Vagina (tissue), 2 donors: ENCODE measurements at places on chromosomes 13 and 19.

DNA sequence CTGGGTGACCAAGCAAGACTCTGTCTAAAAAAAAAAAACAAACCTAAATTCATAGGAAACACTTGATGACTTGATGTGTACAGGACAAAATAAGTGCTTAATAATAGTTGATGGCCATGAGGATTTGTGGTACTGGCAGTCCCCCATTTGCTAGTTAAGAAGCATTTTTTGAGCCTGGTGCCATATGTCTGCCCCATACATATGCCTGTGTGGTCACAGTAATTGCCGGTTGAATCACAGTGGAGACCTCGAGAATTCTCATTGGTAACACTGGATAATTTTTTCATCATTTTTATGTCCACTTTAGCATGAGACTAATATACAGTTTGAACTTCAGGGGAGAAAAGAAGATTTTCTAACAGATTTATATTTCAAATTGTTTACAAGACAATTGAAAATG, 79.2 kb downstream of the LRCH1 start:
- DNase-seq = no peak

- DNase-seq = no peak
These were observed 429.3 kb downstream of the DACH1 start for GRCh38 chr13:71437704-71438103.

DNA sequence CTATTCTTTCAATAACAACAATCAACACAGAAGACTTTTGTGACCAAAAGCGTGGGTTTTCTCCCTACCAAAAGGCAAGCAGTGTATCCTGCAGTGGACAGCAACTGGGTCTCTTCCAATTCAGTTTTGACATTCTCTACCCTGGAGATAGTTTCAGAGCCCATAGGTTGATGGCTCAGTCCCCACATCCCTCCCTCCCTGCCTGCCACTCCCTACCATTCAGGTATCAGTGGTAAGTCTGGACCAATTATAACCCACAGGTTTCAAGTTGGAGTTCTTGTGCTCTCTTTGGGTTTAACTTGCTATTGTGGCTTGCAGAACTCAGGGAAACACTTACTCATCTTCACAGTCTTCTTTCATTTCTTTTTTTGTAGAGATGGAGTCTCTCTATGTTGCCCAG, 60.2 kb downstream of the ZNF823 start:
- DNase-seq = no peak

- DNase-seq = no peak
These were observed 47.5 kb downstream of the C13orf46 start for GRCh38 chr13:113926301-113926761.

- DNase-seq = no peak
These were observed 314.3 kb downstream of the SLITRK1 start for GRCh38 chr13:83568019-83568418.

GRCh38 chr19:5078666-5079065, 109.8 kb downstream of the KDM4B start:
- no peak for DNase-seq

DNA sequence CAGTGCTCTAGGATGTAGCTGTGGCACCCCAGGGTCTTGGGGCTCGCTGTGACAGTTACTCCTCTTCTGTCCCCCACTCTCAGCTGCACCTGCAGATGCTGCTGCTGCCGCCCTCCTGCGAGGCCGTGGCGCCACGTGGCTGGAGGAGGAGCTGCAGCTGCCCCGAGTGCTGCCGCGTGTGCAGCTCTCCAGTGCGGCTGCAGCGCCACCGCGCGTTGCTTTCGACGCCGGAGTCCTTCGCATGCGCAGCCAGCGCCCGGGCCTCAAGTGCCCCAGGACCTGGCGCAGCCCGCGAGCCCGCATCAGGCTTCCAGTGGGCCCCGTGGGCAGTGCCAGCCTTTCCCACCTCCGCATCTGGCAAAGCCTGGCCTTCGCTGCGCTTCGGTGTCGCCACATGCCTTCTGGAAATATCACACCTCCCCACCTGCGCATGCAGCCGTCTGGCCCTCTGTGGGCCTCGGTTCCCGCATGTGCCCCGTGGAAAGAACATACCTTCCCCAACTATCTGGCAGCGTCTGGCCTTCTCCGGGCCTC, 692 bp upstream of the ZNF580 start:
- no peak for DNase-seq

GRCh38 chr13:97885641-97886040, 67.8 kb upstream of the IPO5 start:
- no peak for DNase-seq

DNA sequence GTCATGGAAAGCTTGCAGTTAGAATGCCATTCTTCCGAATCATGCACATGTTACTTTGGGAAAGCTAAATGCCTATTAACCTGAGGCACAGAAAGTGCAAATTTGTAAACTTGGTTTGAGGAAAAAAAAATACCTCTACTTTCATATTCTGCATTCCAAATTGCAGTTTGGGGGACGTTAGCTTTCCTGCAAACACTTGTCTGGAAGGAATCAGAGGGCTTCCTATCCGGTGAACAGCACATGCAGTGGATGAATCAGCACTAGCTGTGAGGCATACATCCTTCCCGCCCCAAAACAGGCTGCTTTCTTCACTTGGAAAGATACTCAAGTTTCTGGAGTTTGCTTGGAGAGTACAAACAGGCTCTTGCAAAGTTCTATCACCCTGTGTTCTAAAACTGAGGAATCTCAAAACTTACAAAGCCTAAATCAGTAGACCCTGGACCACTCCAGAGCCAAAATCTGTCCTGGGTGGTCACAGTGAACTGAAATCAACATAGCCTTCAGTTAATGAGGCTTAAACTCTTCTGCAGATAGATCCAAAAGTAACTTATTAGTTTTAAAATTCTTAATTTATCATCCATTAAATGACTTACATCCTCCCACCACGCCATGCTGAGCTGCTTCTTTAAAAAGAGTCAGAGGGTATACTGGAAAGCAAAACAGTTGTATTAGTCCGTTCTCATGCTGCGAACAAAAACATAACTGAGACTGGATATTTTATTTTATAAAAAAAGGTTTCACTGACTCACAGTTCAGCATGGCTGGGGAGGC, 802.3 kb upstream of the ARGLU1 start:
- DNase-seq = no peak

GRCh38 chr19:48390188-48391099, 907 bp downstream of the KDELR1 start:
- no peak for DNase-seq
